Activated CD8-positive, alpha-beta memory T cell treated with anti-CD3 and anti-CD28 coated beads, Interleukin-2, amount 50 U/mL, for 4 hours (primary cell): ENCODE measurements at places on chromosomes 6 and 20.
A peak's percentile ranks its signal among the peaks of the same experiment; 100 is the strongest.

DNA sequence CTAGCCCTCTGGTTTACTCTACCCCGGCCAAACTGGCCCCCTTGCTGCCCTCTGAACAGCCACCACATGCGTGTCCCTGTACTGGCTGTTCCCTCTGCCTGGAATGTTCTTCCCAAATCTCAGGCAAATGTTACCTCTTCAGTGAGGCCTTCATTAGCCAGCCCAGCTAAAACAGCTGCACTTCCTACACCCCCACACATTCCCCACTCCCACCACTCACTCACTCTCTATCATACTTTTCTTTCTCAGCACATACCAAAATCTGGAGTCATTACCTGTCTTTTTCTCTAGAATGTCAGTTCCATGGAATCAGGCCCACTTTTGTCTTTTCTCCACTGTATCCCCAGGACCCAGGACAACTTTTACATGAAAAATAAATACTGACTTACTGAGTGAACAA, 401.2 kb upstream of the SULF2 start:
- no peak for DNase-seq

- DNase-seq = no peak
Measured at GRCh38 chr6:87407561-87407900, 241 bp upstream of the CFAP206 start.

- no peak for DNase-seq
Measured at GRCh38 chr20:38248133-38248532, 12.4 kb downstream of the KIAA1755 start.

- no peak for DNase-seq
Measured at GRCh38 chr6:69427882-69428281, 368.9 kb downstream of the LMBRD1 start.

DNA sequence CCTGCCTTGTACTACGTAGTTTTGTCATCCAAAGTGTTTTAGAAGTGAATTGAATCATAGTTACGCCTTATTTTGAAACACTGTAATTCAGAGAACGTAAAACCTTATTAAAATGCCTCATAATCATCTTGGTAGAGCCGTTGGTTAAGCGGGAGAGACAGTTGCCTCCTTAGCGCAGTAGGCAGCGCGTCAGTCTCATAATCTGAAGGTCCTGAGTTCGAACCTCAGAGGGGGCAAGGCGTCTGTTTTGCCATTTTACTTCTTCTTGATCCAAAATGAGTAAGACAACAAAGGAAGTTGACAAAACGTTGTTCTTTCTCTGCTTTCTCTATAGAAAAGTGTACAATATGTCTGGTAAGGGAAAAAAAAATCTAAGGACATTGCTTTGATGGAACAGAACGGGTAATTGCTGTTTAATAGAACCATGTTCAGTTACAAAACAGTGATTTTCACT, 20.7 kb upstream of the TRIM27 start:
- peak; percentile 67 for DNase-seq

DNA sequence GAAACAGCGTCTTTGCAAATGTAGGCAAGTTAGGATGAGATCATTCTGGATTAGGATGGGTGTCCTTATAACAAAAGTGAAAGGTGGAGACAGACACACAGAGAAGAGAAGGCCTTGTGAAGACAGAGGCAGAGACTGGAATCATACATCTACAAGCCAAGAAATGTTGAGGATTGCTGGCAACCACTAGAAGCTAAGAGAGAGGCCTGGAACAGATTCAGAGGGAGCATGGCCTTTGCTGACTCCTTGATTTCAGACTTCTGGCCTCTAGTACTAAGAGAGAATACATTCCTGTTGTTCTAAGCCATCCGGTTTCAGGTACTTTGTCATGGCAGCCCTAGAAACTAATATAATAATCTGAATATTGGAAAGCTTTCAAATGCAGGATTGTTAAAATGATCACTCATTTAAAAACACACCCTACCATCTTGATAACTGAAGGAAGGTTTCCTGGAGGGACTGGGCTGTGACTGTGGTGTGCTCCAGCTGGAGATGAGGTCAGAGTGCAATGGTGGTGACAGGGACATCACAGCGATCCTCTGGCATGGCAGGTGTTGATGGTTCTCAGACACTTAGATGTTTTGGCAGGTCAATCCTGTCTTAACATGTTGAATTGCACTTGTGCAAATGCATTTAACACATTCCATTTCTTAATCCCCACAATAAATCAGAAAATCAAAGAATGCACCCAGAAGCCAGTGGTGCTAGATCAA, 25.1 kb downstream of the CD83 start:
- no peak for DNase-seq

GRCh38 chr6:37077905-37078296, 72.4 kb downstream of the FGD2 start:
- DNase-seq = no peak

DNA sequence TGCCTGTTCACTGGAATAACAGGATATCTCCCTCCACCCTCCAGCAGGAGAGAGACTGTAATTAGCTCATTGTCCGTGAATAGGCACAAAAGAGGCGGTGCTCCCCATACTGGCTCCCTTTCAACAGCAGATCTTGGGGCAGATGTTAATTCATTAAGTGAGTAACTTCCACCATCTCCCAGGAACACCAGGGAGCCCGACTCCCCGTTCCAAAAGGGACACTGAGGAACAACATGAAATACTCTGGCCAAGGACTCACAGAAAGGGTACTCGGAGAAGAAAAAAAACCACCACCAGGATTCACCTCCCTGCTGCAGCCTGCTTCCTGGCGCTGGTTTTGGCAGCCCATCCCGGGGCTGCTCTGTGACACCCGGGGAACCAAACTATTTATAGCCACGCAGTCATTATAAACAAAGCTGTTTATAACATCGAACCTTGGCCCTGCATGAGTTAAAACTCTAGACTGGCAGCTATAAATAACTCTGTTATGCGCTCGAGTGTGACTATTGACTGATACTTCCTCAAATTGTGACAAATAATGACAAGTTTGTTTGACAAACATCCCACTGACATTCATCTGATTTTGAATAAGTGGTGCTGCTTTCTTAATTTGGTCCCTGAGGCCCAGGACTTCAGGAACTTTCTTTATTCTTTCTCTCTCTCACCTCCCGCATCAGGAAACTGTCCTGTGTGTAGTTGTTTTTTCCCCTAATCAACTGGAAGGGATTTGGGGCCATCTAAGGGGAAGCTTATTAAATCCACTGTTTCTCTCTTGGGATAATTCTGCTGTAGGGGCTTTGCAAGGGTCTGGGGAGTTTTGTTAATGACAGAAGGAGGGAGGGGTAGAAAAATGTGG, 521.6 kb downstream of the CD83 start:
- DNase-seq = no peak

DNA sequence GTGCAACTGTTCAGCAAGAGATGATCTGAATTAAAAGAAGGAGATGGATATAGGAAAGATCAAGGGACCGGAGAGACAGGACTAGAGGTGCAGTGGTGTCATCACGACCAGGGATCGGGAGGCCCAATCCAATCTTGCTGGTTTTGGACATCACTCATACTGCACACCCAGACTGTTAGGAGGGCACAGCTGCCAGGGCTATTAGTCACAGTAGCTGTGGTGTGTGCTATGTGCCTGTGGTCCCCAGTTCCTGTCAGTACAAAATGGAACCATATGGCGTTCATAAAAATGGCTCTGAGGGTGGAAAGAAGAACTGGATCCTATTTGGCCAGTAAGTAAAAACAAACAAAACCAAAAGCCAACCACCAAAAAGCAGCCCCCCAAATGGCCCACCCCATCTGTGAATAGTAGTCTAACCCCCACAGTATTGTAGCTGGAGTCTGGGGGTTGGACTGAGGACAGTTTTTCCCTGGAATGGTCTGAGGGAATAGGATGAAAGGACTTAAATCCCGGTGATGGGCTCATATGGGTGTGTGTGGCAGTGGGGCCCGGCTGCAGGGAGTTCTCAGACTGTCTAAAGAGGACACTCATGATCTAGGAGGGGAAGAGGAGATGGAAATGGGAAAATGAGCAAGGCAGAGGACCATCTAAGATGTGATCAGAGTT, 9.3 kb upstream of the NNAT start:
- no peak for DNase-seq

GRCh38 chr6:137638926-137639706, 144.9 kb upstream of the OLIG3 start:
- DNase-seq = no peak

GRCh38 chr6:131524695-131525336, 48.2 kb upstream of the ARG1 start:
- DNase-seq = no peak

DNA sequence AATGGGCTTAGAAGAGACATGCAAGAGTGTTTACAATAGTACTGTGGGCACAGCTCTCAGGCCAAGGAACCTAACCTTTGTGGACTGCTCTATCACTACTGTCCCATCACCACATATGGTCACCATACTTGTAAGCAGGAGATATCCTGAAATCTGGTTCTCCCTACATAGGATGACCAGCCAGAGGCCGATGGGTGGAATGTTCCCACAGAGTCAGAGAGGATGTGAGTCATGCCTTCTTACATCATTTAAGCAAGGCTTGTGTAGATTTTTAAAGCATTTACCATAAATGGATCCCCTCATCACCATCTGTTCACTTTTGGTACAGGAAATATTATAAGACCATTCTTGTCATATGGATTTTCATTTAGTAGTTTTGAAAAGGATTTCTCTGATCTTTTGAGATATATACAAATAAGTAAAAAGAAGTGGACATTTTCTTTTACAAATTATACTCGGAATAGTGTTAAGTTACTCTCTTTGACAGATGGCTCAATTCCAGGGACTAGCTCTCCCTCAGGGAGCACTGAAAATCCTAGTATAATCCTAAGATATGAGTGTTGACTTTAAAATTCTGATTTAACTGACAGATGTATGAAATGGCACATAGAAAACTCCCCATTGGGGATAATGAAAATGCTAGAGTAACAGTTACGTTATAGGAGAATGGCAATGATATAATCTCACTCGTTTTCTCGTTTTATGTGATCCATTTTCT, 6.6 kb downstream of the HTR1B start:
- no peak for DNase-seq

DNA sequence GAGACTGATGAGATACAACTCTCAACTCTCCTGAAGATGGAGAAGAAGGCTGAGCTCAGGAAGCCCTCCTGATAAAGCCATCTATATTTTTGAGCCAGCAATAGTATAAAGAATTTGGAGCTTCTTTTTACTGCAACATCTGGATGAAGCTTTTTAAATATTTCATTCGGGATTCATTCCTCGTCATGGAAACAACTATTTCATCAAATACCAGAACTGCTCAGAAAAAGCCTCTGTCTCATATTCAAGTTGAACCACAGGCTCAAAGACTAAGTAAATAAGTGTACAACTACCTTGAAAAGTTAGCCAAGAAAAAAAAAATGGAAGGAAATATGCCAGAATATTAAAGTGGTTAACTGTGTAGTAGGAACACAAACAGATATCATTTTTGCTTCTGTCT, 37.8 kb downstream of the PTPRT start:
- no peak for DNase-seq
